ENCODE measurements at places on chromosomes 4 and X.

- no peak for DNase-seq
Measured at GRCh38 chr4:94852616-94853015, 94.9 kb downstream of the BMPR1B start.

GRCh38 chr4:166277853-166278252, 404.8 kb downstream of the TLL1 start:
- DNase-seq: no peak

- no peak for DNase-seq
Measured at GRCh38 chr4:100540131-100540530, 22.3 kb upstream of the EMCN start.

GRCh38 chr4:40394236-40394635, 59.1 kb downstream of the CHRNA9 start:
- DNase-seq: no peak

DNA sequence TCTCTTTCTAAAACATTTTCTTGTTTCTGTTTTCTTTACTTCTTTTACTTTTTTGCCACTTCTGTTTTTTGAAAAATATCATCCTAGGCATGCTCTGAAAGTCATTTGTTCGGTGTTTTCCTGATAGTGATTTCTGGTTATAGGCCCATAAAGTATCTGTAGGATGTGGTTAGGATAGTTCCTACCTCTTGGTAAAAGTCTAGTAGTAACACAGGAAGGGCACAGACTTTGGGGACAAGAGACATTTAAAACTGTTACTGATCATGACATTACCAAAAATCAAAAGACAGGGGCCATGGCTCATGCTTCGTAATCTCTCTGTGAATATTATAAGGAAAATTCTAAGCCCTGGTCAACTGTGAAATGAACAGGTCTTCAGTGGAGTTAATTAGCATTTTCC, 44.8 kb downstream of the FHL1 start:
- no peak for DNase-seq

DNA sequence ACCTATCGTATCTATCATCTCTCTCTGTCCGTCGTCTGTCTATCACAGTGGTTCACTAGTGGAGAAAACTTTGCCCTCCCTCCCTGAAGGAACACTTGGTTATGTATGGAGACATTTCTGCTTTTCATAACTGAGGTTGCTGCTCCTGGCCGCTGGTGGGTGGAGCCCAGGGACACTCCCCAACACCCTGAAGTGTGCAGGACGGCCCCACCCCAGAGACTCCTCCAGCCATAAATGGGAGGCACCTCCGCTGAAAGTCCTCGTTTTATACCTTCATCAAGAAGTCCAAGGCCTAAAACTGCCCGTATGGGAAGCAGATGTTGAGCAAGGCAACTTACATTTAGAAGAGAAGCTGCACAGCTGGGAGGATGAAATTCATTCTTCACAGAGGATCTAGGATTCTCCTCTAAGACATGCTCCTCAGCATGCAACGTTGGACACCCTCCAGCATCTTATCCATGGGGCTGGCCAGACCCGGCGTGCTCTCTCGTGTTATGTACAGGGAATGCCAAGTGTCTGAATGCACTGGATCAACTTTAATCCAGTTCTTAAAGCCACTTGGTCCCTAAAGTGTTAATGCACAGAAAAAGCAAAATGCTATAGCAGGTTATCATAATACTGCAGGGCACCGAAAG, 43.5 kb downstream of the PRKX start:
- DNase-seq: no peak
